ENCODE measurements at places on chromosomes 16 and 17.

DNA sequence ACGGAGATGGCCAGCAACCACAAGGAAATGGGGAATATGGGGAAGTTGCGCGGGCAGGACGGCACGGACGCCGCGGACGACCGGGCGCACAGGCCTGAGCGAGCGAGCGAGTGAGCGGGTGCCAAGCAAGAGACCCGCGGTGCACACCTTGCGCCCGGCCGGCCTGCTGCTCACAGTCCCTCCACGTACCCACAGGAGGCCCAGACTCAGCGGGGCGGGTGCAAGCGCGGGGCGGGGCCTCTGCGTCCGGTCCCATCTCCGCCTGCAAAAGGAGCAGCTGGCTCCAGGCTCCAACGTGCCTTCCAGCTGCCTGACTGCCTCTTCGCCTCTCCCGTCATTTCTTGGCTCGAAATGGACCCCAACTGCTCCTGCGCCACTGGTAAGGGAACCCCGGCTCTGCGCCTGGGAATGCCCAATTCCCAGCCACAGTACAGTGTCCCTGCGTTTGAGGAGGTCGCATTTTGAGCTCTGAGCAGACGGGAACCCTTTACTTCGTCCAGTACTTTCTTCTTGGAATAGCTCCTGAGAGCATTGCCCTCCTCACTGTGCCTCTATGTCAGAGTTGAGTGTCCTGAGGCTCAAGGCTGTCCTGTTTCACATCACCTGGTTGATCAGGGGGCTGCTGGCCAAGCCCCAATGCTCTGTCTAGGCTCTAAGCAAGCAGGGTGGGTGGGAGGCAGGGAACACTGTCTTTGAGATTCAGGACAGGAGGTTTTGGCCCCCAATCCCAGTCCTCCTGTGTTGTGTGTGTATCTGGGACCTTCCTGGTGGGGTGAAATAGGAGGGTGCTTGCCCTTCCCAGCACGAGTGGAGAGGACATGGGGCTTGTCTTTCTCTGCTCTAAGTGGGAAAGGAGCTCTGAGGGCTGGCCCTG lies 8.1 kb upstream of the MT1E start:
- peak; percentile 72 for DNase-seq

DNA sequence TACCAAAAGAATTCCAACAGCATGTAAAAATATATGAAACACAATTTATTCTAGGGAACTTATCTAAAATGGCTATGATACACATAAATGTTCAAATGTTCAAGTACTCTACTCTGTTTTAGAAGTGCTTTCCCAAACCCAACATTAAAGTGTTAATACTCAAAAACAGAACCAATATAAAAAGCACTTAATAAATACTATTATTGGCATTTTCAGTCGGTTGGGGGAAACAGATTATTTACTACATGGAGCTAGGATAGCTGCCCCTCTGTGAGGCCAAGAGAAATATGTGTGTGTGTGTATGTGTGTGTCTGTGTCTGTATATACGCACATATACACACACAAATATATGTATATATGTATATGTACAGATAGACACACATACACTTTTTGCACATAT lies 32.1 kb upstream of the BRIP1 start:
- DNase-seq, result no peak

DNA sequence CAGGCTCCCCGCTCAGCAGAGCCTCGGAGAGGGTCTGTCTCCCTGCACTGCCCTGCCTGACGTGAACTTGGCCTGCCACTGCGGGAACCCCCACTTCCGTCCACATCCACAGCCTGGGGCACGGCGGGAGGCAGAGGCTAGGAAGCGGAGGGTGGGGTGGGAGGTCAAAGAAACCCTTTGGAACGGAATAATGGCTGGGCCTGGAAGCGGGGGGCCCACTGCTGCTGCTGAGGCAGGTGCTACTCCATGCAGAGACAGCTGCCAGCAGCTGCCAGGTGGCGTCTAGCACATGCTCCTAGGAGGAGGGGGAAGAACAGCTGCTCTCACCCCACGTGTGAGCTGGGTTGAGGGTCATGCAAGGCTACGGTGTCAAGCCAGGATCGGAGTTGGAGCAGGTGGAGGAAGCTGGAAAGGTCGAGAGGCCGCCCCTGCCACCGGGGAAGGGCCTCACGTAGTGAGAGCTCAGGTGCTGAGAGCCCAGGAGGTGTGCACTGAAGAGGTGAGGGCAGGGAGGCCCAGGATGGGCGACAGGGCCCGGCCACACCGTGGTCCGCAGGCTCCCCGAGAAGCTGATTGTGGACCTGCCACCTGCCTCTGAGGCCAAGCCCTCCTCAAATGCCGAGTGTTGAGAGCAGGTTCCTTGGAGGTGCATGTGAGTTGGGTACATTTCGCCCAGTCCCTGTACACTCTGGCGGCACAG lies 9.8 kb downstream of the FSCN2 start:
- DNase-seq, result no peak

DNA sequence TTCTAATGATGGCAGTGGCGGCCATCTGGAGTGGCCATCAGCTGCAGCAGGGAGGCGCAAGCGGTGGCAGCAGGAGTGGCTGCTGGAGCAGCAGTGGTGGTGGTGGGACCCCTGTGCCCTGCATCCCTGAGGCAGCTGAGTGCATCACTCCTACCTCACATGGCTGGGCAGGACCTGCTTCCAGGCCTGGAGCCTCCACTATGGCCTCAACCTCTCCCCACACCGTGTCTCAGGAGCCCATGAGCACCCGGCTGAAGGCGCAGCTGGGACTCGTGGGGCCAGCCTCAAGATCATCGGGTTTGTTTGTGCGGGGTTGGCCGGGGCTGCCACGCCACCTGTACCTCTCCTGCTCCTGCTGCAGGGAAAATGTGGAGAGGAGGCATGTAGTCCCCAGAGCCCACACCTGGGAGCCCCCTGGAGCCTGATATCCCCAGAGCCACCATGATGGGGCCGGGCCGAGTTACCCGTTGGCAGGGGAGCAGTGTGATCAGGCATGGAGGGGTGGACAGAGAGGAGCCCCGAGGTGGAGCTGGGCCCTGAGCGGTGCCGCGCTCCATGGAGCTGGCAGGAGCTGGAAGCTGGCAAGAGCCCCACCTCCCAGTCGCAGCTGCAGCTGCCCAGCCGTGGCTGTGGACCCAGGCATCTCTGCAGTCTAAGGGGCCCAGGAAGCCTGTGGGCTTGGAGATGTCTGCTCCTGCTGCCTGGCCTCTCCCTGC lies 16.7 kb downstream of the RHOT1 start:
- DNase-seq, result no peak

DNA sequence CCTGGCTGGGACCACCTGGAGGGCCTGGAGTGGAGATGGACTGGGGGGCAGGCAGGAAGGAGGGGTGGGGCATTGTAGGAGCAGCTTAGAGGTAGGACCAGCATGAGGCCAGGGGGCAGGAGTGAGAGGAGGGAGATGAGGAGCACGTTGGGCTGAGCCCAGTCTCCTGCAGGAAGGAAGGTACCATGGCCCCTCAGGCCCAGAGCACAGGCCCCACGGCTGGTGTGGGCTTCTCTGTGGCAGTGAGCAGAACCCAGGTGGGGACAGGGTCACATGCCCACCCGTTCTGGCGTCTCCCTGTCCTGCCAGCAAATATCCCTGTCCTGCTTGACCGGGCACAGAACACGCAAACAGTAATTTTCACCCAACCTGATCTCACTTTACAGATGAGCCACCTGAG lies 141.8 kb downstream of the ENGASE start:
- no peak for DNase-seq

DNA sequence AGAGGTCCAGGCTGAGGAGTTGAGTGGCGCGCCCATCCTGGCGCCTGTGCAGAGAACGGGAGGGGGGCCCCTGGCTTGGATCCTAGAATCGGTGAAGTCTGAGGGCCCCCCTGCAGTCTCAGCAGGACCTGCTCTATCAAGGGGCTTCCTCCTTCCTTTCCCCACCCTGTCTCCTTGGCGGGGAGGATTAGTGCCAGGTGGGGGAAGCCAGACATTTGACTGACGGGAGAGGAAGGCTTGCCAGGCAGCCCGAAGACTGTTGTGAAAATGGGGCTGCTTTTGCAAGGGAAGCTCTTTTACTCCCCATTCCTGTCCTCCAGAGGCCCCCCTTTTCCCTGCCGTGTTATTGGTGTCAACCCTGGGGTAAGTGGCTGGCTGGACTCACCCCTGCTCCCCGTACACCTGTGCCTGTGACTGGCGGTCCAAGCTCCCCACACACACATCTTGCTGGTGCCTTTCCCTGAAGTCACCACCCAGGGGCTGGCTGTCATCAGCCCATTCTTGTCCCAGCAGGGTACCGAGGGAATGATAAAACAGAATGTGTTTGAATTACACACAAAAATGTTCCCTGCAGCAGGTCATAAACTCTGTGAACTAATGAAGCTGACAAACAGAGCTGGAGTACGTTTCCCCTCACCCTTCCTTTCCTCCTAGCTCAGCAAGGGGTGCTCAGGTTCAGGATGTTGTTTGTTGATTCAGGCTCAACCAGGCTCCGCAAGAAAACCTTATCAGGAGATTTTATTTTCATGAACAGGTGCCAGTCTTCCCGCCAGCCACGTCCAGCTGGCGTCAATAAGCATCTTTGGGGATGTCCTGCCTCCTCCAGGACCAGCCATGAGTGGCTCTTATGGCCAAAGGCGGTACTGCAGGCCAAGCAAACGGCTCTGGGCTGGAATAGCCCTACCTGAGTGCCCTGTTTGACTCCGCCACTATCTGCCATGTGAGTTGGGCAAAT lies 4.4 kb upstream of the ARMC7 start:
- DNase-seq, result peak; percentile 36

DNA sequence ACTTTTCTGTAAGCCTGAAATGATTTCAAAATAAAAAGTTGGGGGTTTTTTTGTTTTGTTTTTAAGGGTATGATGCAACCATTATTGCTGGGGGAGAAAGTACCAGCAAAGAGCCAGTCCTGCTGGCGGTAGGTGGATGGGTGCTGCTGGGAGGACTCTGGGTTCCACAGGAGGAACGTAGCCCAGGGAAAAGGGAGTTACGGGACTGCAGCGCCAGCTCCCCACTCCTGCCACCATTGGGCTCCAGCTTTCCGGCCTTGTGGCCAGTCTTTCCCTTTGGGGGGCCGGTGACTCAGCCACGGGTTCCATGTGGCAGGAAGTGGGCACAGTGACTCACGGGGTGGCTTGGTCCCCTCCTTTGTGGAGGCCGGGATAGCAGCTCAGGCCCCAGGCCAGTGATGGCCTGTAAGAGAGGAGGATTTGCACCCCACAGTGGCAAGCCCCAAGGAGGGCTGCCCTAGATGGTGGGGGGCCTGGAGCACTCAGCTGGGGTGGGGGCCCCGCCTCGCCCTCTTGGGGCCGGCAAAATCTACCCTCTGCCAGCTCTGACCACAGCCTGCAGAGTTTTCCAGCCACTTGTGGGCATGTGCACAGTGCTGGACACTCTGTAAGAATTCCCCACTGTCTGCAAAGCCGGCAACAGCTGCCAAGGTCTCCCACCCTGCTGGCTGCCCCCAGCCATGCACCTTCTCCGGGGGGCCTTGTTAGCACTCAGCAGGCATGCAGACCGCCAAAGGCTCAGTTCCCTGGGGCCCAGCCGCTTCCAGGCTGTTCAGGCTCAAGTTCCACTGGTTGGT lies 30.4 kb downstream of the SOCS3 start:
- DNase-seq, result peak; percentile 64

GRCh38 chr17:6212766-6213165 lies 142.6 kb downstream of the WSCD1 start:
- no peak for DNase-seq

- DNase-seq, result peak; percentile 74
These were observed 24.5 kb downstream of the STXBP4 start for GRCh38 chr17:54992797-54993639.

GRCh38 chr16:17072104-17072503 lies 398.7 kb downstream of the XYLT1 start:
- no peak for DNase-seq

DNA sequence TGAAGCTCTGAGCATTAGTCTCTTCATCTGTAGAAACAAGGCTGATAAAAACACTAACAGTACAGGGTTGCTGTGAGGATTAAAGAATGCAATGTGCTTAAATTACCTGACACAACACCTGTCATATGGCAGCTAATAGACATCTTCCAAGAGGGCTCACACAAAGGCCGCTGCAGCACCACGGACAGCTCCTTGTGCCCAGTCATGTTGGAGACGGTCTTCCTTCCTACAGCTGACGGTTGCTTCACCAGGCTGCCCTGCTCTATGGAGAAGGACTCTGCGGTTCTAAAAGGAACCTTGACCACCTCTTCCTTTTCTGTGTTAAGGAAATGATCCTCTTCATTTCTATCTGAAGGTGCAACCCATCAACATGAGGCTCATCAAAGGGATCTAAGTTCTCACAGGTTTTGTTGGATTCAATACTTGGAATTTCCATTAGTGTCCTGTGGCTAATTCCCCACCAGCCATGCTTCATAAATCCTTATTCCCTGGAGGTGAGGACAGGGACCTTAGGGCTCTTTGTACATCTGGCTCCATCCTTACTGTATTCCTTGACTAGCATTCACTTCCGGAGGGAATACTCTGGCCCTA lies 138.9 kb upstream of the CES5A start:
- peak; percentile 2 for DNase-seq

DNA sequence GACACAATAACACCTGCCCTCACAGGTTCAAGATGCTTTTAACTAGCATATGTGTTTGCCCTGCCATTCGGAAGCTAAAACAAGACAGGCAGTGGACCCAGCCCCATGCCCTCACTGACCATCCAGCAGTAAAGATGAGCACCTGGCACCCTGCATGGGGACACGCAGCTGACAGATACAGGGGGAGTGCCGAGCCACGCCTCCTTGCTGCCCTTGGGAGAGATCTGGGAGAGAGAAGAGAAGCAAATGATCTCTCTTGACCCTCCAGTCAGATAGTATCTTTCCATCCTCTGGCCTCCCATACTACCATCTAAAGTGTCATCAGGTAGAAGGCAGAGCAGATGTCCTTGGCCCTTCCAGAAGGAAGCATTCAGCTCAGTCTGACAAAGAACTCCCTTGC lies 40.6 kb upstream of the MYOCD start:
- no peak for DNase-seq

All from fibroblast of the aortic adventitia (primary cell).